ENCODE measurements at places on chromosomes 12 and 14. TPM values are rescaled to one million over a fixed set of nuclear protein-coding genes. Genes with fewer than 3 reads are reported as not detected.

Gene SYNDIG1L
- not detected for polyA plus RNA-seq

Gene CTSG
- polyA plus RNA-seq, result not detected

Gene GNG2
- polyA plus RNA-seq, result 324 TPM

Gene C12orf54
- polyA plus RNA-seq, result not detected

Gene BICDL1
- 5.6 TPM for polyA plus RNA-seq

Gene ZFC3H1
- polyA plus RNA-seq, result 22.3 TPM

Gene ACADS
- 0.99 TPM for polyA plus RNA-seq

Gene FAM90A1
- not detected for polyA plus RNA-seq

Gene TC2N
- polyA plus RNA-seq, result not detected

Gene SDS
- polyA plus RNA-seq, result 0.30 TPM

Gene DLK1
- not detected for polyA plus RNA-seq

Gene SLC6A15
- 75.1 TPM for polyA plus RNA-seq

Gene LRRC10
- polyA plus RNA-seq, result not detected

Gene CDK4
- polyA plus RNA-seq, result 14.3 TPM

Gene AKAP3
- polyA plus RNA-seq, result 1.0 TPM

Gene GPR135
- 2.2 TPM for polyA plus RNA-seq

Gene BCL11B
- 0.26 TPM for polyA plus RNA-seq

Gene TMTC1
- 43.2 TPM for polyA plus RNA-seq

Gene TAS2R42
- not detected for polyA plus RNA-seq
